ENCODE measurements at places on chromosomes 3 and 15.

- no peak for DNase-seq
These were observed 768 bp downstream of the PCBP4 start for GRCh38 chr3:51966486-51966885.

GRCh38 chr3:45367453-45367871 is 20.9 kb upstream of the LARS2 start:
- DNase-seq: no peak

GRCh38 chr15:73352082-73352481 is 16.7 kb downstream of the HCN4 start:
- no peak for DNase-seq

DNA sequence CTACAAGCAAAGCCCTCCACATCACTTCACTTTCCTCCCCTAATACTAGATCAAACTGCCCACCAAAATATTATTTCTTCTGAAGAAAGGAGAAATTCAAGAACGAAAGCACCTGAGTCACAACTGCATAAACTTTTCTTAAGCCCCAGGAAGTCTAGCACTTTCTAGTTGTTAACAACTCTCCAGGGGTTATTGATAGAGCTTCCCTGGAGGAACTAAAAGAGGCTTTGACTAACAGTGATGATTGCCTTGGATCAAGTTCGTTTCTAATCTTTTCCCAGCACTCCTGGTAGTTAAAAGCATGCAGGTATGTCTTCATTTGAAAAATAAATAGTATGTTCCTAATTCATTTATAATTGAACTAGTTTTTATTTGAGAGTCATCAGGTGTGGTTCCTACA is 917.0 kb downstream of the TUSC7 start:
- no peak for DNase-seq

DNA sequence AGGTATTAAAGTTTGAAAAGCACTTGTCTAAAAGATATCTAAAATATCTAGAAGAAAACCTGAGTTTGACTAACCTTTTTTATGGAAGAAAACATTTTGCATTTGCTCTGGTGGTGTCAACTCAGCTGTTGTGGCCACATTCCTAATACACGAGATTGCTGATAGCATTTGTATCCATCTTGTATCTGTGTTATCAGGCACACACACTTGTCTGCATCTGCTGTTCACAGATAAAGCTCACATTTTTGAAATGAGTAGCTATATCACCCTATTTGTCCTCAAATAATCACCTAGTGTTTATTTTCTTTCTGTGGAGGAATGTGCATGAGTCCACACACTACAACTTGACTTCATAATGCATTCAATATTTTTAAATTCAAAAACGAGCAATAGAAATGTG is 632.3 kb upstream of the NR2F2 start:
- no peak for DNase-seq

DNA sequence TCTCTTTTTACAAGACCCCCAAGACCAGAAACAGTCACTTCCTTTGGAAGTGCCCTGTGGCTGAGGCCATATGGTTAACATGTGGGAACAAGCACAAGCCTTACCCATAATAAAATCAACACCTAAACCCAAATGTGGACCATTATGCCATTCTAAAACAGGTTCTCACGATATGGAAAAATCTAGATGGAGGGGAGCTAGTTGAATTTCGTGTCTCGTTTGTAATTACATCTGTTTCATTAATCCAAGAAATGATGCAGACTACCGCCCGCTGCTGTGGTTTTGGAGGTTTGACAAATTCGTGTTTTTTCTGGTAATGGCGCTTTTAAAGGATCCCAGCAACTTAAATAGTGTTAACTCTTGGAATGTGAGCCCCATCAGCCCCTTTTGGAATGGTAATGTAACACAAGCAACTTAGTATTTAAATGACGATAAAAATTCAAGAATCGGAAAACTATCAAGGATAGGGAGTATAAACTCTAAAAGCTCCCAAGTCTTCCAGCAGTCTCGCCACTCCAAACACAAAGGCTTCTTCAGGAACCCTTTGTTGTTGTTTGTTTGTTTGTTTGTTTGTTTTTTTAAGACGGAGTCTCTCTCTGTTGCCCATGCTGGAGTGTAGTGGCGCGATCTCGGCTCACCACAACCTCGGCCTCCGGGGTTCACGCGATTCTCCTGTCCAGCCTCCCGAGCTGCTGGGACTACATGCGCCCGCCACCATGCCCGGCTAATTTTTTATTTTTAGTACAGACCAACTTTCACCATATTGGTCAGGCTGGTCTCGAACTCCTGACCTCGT is 1.1 kb downstream of the CNBP start:
- no peak for DNase-seq

DNA sequence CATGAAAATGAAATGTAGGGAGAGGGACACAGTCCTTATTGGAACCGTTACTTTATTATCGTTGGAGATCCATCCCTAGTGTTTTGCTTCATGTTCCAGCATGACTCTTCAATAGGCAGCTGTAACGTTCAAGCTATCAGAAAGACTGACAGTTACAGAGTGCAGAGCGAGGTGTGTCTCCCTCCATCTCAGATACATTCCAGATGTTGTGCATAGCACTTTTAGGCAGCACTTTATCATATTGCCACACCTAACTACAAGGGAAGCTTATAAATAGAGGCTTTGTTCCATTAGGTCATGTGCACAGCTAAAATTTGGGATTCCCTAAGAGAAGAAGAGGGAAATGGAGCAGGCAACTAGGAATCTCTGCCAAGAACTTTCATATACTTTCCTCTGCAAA is 1009.6 kb downstream of the ROBO2 start:
- no peak for DNase-seq

- peak; percentile 41 for DNase-seq
These were observed 29.9 kb upstream of the STT3B start for GRCh38 chr3:31502803-31503221.

DNA sequence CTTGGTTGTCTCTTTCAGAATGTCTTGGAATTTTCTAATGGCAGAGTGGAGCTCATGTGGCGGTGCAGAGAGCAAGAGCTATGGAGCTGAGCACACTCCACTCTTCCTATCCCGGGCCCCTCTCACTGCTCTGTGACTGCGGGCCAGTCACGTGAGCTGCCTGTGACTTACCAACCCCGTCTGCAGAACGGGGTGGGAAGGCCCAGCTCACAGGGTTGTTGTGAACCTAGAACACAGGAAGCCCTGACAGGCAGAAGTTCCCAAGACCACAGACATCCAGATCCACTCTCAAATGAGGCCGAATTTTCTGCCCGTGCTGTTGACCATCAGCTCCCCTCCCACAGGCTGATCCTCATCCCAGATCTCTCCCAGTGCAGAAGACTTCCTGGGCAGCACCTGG is 35.5 kb upstream of the PLXNA1 start:
- no peak for DNase-seq

DNA sequence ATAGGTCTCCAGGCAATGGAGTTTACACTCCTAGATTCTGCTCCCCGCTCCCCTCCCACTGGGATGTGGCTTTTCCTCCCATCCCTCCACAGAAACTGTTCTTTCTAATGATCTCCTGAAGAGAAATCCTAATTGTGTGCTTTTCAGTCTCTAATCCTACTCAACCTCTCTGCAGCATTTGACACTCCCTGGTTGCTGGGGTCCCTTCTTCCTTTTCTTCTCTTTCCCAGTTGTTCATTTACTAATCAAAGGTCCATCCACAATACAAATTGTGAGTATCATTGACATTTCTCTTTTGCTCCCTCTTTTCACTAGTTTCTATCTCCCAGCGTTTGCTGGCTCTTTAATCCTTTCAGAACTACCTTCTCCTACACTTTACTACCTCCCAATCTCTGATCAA is 6.5 kb upstream of the MYH15 start:
- DNase-seq: no peak

Measured in GM13976 (cell line).